NCI-H2081 (cell line): ENCODE measurements at places on chromosomes 3 and 15.

GRCh38 chr15:87736891-87737389, 519.6 kb downstream of the NTRK3 start:
- DNase-seq: no peak

GRCh38 chr3:79866162-79866561, 98.4 kb upstream of the ROBO1 start:
- no peak for DNase-seq

DNA sequence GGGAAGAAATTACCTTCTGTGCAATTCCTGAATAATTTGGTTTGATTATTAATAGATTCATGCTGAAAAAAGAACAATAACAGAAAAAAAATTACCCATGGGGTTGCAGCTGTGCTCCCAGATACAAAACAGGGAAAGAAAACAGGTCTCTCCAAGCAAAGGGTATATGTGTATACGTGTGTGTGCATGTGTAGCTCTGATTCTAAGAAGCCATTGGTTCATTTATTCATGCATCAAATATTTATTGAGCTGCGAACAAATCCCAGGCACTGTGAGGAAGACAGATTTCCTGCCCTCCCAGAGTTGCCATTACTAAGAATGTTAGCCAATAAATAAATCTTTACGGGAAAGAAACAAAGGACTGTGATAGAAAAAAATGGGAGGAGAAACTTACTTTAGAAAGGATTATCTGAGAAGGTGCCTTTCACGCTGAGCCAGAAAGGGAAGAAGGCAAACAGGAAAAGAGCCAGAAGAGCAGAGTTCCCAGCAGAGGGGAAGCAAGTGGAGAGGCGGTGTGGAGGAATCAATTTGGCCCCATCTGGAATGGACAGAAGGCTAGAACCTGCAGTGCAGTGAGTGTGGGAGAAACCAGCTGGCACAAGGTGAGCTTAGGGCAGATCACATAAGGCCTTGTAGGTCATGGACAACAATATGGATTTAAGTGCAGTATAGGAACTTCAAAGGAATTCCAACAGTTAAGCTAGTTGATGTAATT, 20.7 kb downstream of the CHL1 start:
- no peak for DNase-seq

DNA sequence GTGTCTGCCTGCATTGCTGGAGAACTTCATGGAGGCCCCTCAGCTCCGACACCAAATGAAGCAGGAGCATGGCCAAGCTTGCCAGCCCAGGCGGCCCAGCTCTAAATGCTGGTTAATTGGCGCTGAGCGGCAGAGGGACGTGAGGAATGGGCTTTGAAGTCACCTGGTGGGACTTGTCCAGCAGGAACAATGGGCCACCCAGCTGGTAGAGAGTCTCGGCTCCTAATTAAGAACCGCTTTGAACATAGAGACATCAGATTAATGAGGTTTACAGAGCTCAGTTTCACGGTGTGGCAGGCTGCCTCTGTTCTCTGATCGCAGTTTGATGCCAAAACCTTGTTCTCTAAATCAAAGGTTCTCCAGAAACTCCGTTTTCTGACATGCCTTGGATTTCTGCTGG, 77.5 kb upstream of the LINGO1 start:
- DNase-seq: peak; percentile 11
